ENCODE measurements at places on chromosomes 7 and 10. TPM values are rescaled to one million over a fixed set of nuclear protein-coding genes. Genes with fewer than 3 reads are reported as not detected.

Gene SPDYE11
- total RNA-seq = not detected

Gene SPDYE8
- not detected for total RNA-seq

Gene WDR86
- 0.26 TPM for total RNA-seq

Gene NRCAM
- 1.6 TPM for total RNA-seq

Gene INMT
- 3.5 TPM for total RNA-seq

Gene IDE
- 28.2 TPM for total RNA-seq

All from aortic smooth muscle cell (primary cell).